ENCODE measurements at places on chromosomes 3 and 15.

- no peak for DNase-seq
These were observed 287.5 kb downstream of the RBMS3 start for GRCh38 chr3:29568355-29568754.

DNA sequence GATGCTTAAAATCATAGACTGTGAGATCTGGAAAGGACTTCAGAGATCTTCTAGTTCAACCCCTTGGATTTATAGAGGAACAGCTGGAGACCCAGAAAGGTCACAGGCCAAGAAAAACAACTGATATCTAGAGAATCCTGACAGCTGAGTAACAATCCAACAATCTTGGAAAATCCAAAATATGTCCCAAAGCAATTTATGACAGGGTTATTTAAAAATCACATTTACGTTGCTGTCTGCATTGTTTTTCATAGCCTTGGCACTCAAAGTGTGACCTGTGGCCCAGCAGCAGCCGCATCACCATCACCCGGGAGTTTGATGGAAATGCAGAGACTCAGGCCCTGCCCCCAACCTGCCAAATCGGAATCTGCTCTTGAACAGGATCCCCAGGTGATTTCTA, 78.8 kb downstream of the FBN1 start:
- DNase-seq = no peak

GRCh38 chr15:84003791-84004503, 231.6 kb upstream of the GOLGA6L4 start:
- no peak for DNase-seq

GRCh38 chr3:32354362-32354778, 37.3 kb upstream of the CMTM7 start:
- DNase-seq = no peak

DNA sequence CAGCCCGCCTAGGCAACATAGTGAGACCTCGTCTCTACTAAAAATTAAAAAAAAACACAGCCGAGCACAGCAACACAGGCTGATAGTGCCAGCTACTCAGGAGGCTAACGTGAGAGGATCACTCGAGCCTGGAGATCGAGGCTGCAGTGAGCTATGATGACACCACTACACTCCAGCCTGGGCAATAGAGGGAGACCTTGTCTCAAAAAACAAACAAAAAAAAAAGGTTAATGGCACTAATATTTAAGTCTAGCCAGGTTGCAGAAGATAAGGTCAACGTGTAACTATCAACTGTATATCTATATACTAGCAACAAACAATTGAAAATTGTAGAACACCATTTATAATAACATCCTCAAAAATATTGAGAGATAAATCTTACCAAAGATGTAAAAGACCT, 75.1 kb downstream of the MYO9A start:
- no peak for DNase-seq

DNA sequence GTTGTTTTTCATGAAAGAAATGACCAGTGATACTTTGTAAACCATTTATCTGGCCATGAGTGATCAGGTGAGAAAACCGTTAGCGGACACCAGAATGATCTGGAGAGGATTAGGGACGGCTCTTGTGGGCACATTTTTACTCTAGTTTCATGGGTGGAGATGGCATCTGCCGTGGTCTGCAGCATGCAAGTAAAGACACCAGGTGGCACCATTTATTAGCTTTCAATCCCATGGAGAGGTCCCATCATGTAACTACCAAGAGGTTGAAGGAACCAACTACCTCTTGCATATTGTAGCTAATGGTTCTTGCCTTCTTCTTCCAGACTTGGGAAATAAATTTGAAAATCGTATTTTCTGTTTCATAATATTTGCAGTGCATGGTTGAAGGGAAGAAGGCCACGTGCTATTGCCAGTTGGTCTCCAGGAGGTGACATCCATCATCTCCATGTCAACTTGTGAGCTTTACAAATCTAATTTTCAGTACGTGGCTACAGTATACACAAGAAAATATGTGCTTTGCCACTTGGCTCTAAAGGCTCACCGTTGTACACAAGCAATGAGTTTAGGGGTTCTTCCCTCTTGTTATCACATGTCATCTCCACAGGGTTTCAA, 1.5 kb upstream of the MAPKBP1 start:
- no peak for DNase-seq

GRCh38 chr3:193564012-193564411, 9.3 kb upstream of the ATP13A4 start:
- no peak for DNase-seq

DNA sequence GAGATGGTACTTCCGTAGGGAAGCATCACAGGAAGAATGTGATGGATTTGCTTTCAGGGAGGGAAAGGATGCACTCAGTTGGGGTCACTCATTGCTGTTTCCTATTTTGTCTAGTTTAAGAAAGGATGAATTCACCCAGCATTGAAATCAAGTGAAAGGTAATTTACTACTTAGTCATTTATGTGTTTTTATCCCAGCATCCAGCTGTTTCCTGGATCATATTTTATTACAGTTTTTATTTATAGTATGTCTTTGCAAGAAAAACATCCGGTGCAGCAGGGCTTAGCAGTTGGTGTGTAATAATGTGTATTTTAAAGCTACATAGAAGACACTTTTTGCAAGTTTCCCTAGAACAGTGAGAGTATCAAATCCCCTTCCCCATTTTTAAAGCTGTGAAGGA, 37.4 kb upstream of the GOLGA8B start:
- DNase-seq = no peak

- no peak for DNase-seq
These were observed 104.6 kb upstream of the SKOR1 start for GRCh38 chr15:67720556-67721175.

DNA sequence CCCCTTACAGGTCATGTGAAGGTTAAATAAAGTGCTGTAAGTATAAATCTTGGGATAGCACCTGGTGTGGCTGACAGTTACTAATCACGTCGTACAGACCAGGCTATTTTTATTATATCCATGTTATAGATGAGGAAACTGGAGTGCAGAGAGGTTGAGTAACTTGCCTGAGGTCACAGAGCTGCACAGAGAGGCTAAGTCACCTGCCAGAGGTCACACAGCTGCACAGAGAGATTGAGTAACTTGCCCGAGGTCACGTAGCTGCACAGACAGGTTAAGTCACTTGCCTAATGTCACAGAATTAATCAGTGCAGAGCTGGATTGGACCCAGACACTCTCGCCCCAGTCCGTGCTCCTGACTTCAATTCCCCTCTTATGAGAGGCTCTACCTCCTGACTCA, 171.5 kb downstream of the NUP210 start:
- no peak for DNase-seq

DNA sequence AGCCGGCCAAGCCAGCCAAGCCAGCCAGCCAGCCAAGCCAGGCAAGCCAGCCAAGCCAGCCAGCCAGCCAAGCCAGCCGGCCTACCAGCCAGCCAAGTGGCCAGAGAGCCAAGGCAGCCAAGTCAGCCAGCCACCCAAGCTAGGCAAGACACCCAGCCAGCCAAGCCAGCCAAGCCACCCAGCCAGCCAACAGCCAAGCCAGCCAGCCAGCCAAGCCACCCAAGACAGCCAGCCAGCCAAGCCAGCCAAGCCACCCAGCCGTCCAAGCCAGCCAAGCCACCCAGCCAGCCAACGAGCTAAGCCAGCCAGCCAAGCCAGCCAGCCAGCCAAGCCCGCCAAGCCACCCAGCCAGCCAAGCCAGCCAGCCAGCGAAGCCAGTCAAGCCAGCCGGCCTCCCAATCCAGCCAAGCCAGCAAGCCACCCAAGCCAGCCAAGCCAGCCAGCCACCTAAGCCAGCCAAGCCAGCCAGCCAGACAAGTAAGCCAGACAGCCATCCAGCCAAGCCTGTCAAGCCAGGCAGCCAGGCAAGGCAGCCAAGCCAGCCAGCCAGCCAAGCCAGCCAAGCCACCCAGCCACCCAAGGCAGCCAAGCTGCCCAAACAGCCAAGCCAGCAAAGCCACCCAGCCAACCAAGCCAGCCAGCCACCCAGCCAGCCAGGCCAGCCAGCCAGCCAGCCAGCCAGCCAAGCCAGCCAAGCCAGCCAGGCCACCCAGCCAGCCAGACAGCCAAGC, 200.5 kb downstream of the GOLGA6L6 start:
- no peak for DNase-seq

GRCh38 chr15:48190932-48191573, 412 bp upstream of the CTXN2 start:
- peak; percentile 38 for DNase-seq

DNA sequence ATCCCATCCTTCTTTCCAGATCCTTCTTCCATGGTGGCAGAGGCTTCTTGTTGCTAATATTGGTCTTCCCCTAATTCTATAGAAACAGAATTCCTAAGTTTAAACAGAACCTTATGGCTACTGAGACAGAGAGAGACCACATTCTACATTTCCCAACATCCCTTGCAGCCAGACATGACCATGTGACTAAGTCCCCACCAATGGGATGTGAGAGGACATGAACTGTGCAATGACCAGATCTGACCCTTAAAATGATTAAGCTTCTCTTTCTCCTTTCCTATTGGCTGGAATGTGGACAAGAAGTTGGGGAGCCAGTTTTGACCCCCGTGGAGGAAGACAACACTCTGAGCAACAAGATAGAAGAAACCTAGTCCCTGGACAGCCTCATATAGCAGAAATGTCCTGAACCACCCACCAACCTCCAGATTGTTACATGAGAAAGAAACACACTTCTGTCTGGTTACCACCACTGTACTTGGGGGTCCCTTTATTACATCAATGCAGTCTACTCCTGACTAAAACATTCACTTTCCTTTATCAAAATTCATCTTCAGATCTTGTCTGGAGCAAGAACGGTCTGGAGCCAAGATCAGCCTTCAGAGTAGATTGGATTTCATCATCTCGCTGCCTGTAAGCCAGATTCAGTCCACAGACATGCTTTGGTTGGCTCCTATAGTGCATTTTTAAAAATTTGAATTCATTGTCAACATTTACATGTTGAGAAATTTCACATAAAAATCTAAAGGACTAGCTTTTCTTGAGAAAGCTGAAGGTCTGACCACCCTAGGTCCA, 183.9 kb downstream of the SHQ1 start:
- no peak for DNase-seq

DNA sequence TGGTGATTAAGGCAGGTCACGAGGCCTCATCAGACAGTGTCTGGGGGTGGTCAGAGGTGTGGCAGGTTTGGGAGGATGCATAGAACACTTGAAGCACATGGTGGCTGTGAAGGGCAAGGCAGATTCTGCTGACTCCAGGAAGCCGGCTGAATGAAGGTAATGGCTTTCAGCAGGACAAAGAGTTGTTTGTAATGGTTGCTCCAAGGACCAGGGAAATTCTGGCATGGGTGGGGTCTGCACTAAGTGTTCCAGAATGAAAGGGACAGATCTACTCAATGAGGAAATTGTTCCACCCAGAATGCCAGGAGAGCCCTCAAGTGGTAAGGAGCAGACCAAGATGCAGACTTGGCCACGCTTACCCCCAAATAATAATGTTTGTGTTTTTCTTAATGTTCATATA, 70.7 kb upstream of the ACAD9 start:
- DNase-seq = no peak

GRCh38 chr3:25384471-25384870, 43.6 kb upstream of the RARB start:
- no peak for DNase-seq

Measured in T1000 (cell line).